B cell (primary cell): ENCODE measurements at places on chromosomes 5 and 9. TPM values are rescaled to one million over a fixed set of nuclear protein-coding genes. Genes with fewer than 3 reads are reported as not detected.

DNA sequence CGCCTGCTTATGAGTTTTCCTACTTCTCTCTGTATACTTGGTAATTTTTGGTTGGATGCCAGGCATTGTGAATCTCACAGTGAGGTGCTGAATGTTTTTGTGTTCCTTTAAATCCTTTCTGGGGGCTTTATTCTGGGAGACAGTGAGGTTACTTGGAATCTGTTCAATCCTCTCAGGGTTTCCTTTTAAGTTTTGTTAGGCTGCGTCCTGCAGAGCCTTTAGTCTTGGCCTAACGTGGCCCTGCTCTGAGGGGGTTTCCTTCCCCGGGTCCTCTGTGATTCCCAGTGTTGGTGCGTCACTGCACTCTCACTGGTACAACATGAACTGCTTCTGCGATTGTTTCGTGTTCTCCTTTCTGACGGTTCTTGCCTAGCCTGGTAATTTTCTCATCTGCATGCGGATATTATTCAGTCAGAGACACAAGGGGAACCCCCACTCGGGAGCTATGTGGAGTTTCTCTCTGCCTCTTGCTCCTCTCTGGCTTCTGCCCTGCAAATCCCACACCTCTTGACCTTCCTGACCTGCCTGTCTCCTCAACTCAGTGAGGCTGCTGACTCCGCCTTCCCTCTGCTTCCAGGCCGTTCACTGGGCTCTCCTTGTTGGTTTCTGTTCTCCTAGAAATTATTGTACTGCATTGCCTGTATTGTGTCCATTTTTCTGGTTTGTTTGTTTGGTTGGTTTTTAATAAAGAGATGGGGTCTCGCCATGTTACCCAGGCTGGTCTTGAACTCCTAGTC lies 128.1 kb downstream of the DAB2IP start:
- no peak for DNase-seq

DNA sequence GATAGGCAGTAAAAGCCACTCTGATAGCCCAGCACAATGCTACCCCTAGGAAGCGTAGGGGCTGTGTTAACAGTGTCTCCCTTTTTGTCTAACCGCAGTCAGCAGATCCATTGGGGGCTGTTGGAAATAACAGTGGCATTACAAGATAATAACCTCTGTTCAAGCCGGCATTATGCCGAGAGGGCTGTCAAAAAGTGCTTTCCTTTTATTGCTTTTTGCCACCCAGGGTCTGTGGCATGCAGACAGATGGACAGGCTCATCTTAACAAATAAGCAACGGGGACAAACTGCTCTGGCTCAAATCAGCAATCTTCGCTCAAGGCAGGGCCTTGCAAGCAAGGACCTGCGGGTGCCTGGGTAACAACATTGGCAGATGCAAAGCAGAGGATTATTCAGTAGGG lies 123.3 kb downstream of the TLR4 start:
- DNase-seq: no peak

DNA sequence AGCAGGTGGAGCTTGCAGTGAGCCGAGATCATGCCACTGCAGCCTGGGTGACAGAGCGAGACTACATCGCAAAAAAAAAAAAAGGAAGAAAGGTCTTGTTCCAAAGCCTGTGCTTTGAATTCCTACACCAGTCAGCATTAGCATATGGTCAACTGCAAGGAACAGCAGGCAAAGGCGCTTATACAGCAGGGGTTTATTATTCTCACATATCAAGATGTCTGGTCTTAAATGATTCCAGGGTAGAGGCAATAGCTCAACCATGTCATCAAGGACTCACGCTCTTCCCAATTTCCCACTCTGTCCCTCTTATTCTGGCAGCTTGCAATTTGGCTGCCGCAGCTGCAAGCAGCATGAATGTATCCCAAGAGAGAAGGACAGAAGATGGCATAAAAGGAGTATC lies 28.6 kb upstream of the HRH2 start:
- no peak for DNase-seq

The PPP3R2 gene
- polyA plus RNA-seq: not detected in 2 replicates

DNA sequence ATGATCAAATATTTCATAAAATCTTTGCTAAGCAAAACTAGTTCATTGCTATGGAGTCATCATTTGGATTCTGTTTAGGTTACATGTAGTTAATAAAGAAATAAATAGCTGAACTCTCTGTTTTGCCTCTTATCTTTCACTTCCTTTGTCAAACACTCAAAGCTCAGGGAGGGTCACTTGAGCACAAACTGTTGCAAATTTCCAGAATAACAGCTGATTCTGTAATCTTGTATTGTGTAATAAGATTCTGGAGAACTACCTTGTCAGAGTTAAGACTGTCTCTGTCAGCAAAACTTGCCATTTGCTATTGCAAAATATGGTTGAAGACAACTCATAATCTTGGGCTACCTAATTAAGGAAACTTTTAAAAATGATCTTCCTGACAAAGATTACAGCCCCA lies 182.0 kb upstream of the MOCS2 start:
- DNase-seq: no peak

DNA sequence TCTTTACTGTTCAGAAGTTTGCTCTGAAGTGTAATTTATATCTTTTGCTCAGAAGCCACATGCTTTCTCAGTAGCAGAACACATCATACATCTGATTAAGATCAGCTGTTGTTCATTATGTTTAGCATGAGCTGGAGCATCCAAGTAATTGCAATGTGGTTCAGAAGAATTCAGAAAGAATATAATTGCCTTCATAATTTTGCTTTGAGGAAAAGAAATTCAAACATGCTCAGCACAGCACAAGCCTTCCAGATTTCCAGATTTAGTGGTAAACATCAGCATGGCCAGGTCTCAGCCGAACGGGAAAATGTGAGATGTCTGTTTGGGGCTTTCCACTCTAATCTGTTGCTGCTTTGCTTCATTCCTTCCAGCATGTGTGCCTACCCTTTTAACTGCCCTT lies 65.9 kb downstream of the ITGA1 start:
- DNase-seq: no peak

DNA sequence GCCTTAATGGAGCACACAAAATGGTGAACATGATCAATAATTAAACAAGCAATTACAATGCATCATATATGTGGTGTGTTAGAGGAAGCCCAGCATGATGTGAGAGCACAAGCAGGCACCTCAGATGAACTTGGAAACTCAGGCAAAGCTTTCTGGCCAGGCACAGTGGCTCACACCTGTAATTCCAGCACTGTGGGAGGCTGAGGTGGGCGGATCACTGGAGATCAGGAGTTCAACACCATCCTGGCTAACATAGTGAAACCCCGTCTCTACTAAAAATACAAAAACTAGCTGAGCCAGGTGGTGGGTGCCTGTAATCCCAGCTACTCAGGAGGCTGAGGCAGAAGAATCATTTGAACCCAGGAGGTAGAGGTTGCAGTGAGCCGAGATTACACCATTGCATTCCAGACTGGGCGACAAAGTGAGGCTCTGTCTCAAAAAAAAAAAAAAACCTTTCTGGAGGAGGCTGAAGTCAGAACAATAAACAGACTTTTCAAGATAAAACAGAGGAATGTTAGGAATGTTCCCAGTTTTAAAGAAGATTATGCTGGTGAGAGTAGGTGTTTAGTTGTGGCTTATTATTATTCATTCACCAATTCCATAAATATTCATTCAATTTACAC lies 159.4 kb downstream of the CEMIP2 start:
- no peak for DNase-seq

- no peak for DNase-seq
These were observed 1.5 kb downstream of the TMED9 start for GRCh38 chr5:177593511-177593910.

DNA sequence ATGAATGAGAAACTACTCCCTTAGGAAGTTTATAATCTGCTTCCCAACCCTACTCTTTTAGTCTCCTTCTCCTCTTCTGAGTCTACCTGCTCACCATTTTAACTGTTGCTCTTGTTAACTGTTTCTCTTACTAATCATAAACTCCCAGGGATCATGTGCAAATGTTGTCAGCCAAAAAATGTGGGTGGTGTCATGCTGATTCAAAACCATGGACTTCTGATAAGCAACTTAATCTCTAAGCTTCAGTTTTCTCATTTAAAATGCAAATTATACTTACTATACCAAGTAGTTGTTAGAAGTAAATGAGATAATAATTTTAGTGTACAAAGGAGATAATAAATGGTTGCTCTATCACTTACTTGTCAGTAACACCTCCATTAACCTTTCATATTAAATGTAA lies 45.9 kb upstream of the TLX3 start:
- DNase-seq: no peak

DNA sequence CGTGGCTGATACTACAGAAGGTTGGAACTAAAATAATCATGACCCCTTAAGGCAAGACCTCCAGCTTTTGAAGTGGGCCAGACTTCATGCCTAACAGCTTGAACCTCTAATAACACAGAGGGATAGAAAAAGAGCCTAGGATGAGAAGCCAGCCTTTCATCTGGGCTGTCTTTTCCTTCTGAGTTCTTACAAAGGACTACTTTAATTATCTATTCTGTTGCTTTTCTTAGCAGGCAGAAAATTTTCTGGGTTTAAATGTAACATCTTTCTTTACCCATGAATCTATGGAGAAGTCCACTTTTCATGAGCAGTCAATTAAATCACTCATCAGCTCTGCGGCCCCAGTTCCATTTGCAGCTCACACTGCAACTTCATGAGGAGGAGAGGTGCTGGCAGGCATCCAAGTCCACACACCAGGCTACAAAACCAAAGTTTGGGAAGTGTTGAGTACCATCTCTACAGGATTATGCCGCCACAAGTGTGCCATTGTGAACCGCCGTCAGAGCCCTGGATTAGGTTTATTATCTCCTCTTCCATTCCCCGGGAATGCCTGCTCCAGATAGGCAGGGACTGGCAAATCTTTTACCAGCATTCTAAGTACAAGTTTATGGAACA lies 192.0 kb downstream of the TLE4 start:
- DNase-seq: no peak

The PDZD2 gene
- not detected in 2 replicates for polyA plus RNA-seq

DNA sequence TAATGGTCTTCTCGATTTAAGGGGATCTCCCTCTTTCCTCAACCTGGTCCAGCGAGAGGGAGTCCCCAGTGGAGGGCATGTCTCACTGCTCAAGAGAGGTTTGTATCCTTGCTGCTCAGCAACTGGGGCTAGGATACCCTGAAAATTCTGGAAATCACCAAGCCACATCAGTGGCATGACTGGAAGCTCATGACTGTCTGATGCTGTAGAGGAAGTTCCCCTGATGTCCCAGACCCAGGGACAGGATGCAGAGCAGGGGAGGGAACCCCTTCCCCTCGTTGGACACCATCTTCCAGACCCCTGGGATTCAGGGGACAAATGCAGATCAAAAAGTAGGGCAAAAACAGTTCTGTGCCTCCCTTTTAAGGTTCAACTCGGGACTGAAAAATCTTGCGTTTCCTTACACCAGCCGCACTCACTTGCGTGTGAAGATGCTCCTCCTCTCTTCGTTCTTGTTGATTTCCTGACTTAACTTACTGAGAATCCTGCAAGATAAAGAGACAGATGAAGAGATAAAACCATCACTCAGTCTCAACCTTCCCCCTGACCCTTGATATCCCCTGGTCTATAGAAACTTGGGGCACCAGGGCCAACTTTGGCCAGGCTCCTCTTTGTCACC lies 22.1 kb downstream of the LCP2 start:
- DNase-seq: no peak

DNA sequence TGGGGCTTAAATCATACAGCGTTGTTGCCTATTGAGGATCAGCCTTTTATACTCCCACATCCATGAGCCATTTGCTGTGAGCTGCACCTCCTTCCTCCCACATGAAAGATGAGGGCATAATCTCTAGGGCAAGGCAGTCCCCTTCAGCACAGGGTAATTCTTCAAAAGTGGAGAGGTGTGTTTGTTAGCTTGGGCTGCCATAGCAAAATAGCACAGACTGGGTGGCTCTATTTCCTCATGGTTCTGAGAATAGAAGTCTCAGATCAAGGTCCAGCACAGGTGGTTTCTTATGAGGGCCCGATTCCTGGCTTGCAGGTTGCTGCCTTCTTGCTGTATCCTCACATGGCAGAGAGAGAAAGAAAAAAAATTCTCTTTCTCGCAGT lies 121.8 kb upstream of the SLC12A2 start:
- DNase-seq: no peak

The TMEM174 gene
- polyA plus RNA-seq: not detected in 2 replicates

DNA sequence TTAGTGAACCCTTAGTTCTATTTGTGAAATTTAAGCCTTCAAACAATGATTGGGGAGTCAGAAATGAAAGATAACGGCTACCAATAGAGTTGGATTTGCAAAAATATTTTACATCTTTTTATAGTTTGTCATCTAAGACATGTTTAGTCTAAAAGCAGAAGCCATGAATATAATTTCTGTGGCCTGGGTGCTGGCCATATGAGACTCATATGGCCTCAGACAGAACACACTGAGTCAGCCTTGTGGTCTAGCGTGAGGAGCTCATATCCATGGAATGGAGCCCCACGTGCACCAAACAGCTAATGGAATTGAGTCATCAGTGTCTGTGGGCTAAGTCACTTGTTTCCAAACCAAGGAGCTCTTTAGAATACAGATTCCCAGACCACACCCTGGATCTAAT lies 240.7 kb upstream of the NREP start:
- no peak for DNase-seq

DNA sequence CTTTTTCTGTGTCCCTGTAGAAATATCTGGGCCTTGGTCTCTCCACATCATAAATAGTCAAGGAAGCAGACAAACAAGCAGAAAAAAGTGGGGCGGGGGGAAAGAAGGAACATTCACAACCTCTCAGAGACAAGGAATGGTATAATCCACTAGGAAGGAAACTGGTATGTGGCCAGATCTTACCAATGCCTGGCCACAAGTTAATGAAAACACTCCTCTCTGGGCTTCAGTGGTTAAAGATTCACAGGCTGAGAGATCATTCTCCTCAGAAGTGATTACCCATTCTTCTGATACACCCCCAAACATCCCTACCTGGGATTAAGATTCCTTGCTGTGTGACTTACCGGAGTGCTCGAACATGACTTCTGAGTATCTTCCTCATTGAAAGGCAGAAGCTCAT lies 290.6 kb downstream of the MARCHF11 start:
- DNase-seq: no peak

The MEF2C gene
- 97.4 and 113 TPM in 2 replicates for polyA plus RNA-seq

The TYRP1 gene
- not detected in 2 replicates for polyA plus RNA-seq

DNA sequence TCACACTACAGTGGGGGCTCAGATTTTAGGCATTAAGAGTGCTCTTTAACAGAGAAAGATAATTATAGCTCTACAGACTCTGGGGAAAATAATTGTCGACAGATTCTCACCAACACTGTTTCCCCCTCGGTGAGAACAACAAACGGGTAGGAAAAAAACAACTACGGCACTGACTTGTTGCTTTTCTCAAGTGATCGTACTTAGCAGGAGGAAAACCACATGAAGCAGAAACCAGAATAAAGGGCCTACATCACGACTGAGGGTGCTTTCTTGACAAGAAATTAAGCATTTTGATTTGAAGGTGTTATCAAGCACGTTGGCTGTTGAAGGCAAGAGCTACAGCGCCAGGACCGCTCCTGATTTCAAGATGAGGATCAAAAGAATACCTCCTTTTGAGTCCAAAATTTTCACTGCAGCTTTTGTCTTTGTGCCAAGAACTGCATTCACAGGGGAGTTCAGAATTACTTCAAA lies 27.2 kb upstream of the CER1 start:
- DNase-seq: no peak

GRCh38 chr9:116030517-116030916 lies 123.1 kb upstream of the PAPPA start:
- DNase-seq: no peak

The DAB2IP gene
- polyA plus RNA-seq: 0.03 and 1.1 TPM in 2 replicates
